SHP77 treated with DMSO at 0.1 percent for 48 hours (cell line): ENCODE measurements at places on chromosomes 16 and 17.

- DNase-seq, result no peak
These were observed 20.2 kb downstream of the HLF start for GRCh38 chr17:55284944-55285339.

- no peak for DNase-seq
These were observed 66.0 kb downstream of the CDK12 start for GRCh38 chr17:39527220-39527813.

- DNase-seq, result no peak
These were observed 16.1 kb upstream of the EXOC7 start for GRCh38 chr17:76119409-76120371.

DNA sequence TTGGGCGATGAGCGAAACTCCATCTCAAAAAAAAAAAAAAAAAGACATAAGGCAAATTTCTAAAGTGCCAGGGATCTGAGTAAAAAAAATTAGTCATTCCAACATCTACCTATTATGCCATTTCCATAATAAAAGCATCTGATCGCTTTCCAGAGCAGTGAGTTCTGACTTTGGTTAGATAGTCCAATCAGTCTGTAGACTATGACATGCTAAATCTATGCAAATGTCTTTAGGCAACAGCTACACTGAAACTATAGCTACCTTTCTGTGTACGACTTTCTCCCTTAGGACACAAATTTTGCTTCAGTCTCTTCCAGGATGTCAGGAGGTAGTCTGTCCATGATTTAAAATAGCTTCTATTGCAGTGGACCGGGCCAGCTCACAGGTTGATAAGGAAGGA lies 58.9 kb upstream of the ARHGAP44 start:
- DNase-seq, result no peak

GRCh38 chr16:89378947-89379771 lies 111.2 kb downstream of the ANKRD11 start:
- no peak for DNase-seq

DNA sequence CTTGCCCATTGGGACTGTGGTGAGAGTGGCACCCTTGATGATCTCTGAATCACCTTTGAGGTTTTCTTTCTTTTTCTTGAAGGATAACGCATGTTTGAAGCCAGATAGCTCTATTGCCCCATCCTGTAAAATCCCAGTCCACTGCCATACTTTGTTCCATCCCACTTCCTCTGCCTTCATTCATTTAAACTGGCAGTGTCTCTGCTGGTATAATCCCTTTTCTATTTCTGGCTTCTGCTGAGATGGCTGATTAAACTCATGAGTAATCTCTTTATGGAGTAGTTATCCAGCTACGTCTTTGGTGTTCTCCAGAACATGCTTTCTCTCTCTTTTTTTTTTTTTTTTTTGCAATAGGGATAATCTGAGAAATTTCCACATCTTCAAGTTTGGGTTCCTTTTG lies 656.5 kb upstream of the SALL1 start:
- DNase-seq, result no peak

- peak; percentile 14 for DNase-seq
These were observed 61.3 kb upstream of the KIFC3 start for GRCh38 chr16:57863434-57864160.

GRCh38 chr17:75738218-75738802 lies 17.1 kb downstream of the ITGB4 start:
- no peak for DNase-seq

DNA sequence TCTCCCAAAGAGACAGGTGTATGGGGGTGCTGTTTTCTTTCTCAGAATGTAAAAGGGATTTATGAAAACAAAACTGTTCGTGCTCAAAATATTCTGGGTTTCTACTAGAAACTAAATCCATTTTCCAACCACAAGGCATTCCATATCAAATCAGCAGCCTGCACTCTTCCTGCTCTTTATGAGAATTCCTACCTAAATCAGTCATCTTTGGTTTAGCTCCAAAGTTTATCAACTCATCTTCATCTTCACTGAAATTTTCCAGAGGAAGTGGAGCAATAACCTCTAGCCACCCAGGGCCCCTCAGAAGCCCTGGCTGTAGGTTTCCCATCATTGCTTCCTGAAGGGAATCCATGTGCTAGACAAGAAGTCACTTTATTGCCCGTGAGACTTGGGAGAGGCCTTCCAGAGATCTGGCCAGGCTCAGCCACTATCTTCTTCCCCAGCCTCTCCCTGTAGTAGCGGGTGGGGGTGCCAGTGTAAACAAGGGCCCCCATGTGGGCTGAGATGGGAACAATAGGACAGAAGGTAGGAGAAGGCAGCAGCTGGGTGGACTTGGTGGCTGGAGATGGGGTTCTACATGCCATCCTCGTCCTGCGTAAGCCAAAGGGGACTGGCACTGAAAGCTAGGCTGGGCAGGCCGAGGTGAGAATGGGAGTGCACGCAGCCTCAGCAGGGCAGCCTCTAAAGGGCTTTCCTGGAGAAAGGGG lies 22.0 kb upstream of the ALDH3A1 start:
- DNase-seq, result no peak

- DNase-seq, result no peak
These were observed 27.8 kb upstream of the MGAT5B start for GRCh38 chr17:76840443-76840767.

GRCh38 chr16:16014329-16015224 lies 65.2 kb downstream of the ABCC1 start:
- no peak for DNase-seq

GRCh38 chr16:75263291-75263962 lies 12.0 kb upstream of the BCAR1 start:
- DNase-seq, result no peak

DNA sequence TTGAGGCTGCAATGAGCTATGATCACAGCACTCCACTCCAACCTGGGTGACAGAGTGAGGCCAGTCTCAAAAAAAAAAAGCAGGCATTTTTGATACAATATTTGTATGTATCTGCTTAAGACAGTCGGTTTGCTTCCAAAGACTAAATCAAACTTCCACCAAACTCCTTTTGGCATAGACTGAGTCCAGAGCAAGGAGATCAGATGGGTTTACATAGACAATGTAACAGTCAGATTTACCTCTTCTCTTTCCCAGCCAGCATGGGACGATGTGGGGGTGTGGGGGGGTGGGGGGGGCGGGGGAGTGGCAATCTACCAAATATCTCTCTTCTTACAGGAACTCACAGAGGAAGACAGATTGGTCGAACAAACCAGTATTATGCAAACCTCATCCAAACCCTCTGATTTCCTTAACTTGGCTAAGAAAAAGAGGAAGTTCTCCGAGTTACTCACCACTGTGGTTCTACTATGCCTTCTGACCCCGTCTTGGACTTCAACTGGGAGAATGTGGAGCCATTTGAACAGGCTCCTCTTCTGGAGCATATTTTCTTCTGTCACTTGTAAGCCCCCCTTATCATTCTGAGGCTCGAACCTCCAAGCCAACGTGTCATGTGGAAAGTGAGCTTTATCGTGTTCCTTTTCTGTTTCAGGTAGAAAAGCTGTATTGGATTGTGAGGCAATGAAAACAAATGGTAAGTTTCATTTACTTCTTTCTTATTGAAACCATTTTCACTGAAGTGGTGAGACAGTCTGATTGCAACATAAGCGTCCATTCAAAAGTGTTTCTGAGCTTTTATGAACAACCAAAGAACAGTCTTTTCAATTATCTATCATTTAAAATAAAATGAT lies at the start of gene MILR1:
TSS of gene MILR1 (plus strand) at position 451 of the 848 bp plus-strand sequence. CDS start at position 505, 54 bp downstream.
- DNase-seq, result no peak

DNA sequence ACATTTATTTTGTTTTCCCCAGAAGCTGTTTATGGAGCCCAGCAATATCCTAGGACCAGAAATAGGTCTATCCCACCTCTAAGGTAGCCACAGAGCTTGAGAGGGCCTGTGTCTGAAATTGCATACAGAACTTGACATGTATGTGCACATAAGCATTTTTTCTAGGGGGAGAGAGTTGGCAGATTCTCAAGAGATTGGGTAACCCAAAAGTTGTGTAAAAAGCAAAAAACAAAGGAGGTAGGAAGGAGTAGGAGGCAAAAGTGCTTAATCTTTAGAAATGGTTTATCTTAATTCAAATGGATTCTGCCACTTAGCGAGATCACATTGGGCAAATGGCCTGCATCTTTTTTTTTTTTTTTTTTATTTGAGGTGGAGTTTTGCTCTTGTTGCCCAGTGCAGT lies 3.5 kb downstream of the PLK1 start:
- DNase-seq, result no peak

GRCh38 chr17:73642659-73643000 lies 1.6 kb downstream of the SDK2 start:
- DNase-seq, result no peak

- DNase-seq, result no peak
These were observed 52.5 kb downstream of the NKD1 start for GRCh38 chr16:50600582-50601283.

GRCh38 chr16:14564861-14565687 lies 65.0 kb downstream of the PARN start:
- no peak for DNase-seq

- no peak for DNase-seq
These were observed 349 bp upstream of the SLC6A2 start for GRCh38 chr16:55655381-55655896.

GRCh38 chr17:17028878-17029535 lies 13.2 kb upstream of the MPRIP start:
- DNase-seq, result no peak

DNA sequence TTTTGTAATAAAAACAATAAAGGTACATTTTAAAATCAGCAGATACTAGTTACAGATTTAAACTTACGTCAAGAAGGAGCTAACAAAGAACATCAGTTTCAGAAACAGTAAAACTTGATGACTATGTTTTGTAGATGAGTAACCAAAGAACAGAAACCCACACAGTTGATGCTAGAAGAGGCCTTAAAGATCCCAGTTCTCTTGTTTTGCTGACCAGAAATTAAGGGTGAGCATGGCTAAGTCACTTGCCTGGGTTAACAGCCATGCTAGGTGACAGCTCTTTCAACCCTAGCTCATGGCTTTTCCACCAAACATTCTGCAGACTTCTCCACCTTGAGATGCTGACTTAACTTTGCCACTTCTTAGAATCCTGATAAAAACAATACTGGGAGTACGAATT lies 26.4 kb downstream of the STX8 start:
- DNase-seq, result no peak

DNA sequence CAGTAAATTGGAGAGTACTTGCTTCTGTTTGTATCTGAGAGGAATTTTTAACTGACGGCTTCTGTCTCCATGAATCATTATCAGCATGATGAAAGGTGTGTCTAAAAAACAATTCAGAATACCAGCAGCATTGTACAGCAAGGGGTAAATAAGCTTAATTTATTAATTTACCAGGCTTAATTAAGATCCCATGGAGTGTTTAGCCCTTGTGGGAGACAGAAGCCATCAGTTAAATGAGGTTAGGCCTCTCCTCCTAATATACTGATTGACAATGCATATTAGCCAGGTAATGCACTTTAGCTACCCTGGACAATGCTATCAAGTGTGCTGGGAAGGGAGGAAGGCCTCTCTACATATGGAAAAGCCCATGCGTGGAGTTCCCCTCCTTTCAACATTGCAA lies 53.4 kb downstream of the IGF2BP1 start:
- DNase-seq, result no peak

DNA sequence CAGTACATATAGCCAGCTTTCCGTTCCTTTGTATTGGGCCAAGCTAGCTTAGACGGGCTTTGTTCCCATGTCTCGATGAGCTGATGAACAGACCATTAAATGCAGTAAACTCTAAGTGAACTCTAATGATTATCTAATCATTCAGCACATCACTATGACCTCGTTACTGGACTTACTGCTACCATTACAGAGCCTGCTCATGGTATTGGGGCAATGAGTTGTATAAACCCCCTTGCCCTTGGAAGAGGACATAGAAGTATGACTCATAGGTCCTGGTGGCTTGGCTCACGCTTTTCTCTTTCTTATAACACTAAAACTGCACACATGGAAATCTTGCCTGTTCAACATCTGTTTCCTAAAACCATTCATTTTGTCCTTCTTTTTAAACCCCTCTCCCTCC lies 93.6 kb upstream of the DYNLRB2 start:
- no peak for DNase-seq

DNA sequence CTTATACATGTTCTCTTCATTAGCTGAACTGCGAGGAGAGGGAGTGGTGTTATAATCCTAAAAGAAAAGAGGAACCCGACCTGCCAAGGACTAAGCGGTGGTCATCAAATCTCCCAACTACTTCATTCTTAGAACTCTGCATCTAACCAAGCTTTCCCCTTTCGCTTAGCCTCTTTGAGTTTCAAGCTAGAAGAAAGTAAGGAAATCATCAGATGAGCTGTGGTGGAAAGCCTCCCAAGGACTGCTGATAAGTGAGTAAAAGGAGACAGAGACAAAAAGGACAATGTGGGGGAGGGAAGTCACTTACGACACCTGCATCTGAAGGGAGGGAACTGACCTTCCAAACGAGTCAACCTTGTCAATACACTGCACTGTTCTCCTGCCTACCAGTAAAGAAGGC lies 121.3 kb downstream of the TRIM37 start:
- DNase-seq, result no peak

DNA sequence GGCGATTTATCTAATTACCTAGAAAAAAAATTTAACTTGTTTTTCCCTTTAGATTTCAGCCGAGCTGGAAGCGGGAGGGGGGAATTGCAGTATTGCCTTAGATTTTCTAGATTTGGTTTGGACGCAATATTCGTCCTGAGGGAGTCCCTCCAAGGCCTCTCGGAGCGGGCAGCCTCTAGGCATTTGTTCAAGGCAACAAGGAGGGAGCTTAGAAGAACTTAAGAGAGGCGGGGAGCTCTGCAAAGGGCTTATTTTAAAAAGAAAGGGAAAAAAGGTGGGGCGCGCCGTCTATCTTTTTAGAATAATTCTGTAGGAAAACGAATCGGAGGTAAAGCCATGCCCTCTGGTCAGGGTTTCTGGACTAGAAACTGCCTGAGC lies 407 bp upstream of the TMEM94 start:
- no peak for DNase-seq

DNA sequence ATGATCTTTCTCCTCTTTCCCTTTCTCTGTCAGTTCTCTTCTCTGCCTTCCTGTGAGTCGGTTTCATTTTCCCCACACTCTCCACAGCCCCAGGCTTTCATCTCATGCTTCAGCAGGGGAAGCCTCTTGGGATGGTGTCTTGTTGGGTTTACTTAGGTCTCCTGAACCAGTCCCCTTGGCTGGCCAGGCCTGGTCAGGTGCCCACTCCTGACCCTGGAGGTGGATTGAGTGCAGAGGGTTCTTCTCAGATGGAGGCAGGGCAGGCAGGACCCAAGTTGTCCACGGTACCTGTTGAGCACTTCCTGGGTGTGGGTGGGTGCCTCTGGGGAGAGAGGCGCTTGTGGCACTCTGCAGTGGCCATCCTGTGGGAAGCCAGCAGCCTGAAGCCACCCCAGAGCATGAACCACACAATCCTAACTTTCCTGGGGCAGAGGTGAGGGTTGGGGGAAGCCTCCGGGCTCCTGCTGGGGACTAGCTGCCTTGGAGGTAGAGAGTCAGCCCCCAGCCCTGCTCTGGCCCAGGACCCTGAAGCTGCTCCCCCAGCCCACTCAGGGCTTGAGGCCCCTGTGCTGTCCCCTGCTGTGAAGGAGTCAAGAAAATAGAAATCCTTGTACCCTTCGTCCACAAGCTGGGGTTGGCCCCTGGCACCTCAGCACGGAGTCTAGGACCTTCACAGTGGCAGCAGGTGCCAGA lies 2.0 kb upstream of the RAP1GAP2 start:
- no peak for DNase-seq

GRCh38 chr16:46836534-46837530 lies 5.9 kb upstream of the C16orf87 start:
- no peak for DNase-seq
